ENCODE measurements at places on chromosomes 2 and 18.

GRCh38 chr18:10252952-10253705 lies 201.3 kb upstream of the APCDD1 start:
- DNase-seq, result no peak

- no peak for DNase-seq
These were observed 481.9 kb downstream of the CDH2 start for GRCh38 chr18:27695052-27695451.

DNA sequence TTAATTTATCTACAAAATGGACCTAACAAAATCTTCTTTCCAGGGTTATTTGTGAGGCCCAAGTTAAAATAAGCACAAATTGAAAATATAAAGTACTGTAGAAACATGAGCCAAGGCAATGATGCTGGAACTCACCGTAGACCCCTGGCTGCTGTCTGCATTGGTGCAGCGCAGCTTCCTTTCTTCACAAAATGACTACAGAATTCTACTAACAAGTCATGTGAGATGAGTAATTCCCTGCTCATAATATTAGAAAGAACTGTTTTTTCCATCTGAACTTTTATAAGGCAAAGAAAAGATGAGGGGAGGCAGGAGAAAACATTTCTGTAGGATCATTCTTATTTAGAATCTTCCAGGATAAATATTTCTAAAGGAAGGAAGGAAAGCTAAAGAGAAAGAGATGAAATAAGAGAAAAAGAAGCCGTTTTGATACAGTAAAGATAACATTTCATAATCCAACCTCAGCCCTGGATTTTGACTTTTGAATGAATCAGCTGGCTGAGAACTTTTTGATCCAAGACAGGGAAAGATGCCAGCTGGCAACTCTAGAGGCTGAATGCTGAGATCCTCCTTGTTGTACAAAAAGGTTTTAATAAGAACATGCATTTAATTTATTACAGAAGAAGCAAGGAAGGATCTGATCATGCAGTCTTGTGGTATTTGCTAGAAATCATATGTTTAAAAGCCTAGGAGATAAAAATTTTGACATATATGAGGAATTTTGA lies 183.9 kb upstream of the KLHL14 start:
- peak; percentile 91 for DNase-seq

GRCh38 chr2:25365241-25365640 lies 23.5 kb upstream of the DNMT3A start:
- DNase-seq, result no peak

DNA sequence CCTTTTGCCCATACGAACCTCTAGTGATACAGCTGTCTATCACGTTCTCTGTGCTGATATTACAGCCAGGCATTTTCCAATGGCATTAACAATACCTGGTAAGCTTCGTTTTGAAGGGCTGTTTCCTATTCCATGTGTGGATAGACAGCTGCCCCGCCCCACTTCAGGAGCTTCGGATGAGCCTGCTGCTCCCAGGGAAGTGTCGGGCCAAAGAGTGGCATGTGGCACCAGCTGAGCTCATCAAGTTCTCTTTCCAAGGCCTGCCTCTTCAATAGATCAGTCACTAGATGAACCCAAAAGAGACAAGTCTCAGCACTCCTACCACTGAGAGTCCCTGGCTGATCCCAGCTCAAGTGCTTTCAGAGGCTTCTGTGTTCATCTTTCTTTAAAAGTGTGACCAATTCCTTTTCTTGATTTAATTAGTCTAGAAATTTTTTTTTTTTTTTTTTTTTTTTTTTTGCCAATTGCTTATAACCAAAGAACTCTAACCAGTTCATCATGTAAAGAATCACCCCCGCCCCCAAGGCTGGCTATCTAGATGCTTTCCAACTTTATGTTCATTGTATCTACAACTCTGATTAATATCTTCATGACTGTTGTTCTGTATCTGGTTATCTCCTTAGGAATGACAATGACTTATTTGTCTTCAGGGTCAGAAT lies 46.6 kb downstream of the HDAC4 start:
- DNase-seq, result no peak

DNA sequence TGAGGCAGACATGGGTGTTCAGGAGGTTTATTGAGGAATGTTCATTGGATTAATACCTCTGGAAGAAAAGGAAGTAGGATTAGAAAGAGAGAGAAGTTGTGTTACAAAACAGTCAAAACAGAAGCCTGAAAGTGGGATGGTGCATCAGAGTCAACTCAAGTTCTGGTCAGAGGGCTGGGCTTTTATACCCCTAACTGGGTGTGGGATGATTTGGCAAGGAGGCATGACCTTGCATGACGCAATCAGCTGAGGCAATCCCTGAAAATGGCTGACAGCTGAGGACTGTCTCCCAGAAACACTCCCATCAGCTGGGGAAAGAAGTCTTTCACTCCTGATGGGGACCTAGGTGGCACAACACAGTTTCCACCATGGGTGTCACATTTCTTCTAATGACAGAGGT lies 818.2 kb downstream of the SATB2 start:
- no peak for DNase-seq

DNA sequence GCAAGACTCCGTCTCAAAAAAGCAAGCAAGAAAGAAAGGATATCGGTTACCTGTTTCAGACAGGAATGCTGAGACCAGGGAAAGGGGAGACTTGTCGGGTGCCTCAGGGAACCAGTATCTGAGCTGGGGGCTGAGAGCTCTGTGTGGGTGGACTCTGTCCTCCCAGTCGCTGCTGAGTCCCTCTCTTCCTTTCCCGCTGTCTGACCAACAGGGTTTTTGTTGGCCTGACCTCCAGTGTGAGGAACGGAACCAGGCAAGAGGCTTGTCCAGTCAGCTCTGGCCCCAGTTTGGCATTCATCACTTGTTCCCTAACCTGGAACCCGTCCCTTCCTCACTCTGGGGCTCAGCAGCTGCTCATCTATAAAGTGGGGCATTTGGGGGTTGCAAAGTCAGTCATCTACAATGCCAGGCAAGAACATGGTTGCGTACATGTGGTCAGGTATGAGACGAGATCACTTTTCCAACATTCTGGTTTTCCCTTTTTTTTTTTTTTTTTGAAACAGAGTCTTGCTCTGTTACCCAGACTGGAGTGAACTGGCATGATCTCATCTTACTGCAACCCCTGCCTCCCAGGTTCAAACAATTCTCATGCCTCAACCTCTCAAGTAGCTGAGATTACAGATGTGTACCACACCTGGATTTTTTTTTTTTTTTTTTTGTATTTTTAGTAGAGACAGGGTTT lies 116.4 kb downstream of the PLB1 start:
- no peak for DNase-seq

DNA sequence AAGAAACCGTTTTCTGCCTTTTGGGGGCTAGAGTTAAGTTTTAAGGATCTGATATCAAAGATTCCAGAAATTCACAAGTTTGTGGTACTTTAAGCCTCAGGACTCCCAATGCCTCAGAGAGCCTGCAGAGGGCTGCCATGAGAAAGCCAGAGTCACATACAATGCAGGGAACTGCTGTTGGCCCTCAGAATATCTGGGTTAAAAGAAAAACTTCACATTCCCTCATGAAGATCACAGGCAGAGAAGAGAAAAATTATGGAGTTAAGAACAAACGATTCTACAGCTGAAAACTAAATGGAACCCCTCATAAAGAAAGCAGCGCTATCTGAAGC lies 39.5 kb downstream of the HDAC4 start:
- DNase-seq, result no peak

DNA sequence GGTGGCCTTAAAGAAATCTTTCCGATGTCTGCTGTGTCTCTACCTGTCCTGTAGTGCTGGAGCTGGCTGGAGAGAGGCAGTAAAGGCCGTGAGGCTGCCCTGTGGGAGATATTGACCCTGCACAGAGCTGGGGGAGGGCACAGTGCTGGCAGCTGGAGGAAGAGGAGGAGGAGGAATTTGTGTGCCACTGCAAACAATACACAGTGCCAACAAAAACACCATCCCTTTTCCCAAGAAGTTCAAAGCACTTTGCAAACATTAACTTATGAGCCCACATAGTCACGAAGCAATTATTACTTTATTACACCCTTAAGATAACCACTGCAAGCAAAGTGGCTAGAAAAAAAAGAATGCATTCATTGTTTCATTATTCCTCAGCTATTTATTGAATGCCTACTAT lies 45.0 kb upstream of the CYTIP start:
- DNase-seq, result no peak

- DNase-seq, result no peak
These were observed 79.9 kb upstream of the STK39 start for GRCh38 chr2:168327328-168327727.

GRCh38 chr18:23852236-23853045 lies 162.1 kb upstream of the TTC39C start:
- no peak for DNase-seq

- DNase-seq, result peak; percentile 81
These were observed 411.2 kb downstream of the RND3 start for GRCh38 chr2:150076281-150076680.

- peak; percentile 95 for DNase-seq
These were observed 48.2 kb downstream of the TWIST2 start for GRCh38 chr2:238895891-238896600.

- DNase-seq, result no peak
These were observed 112.9 kb upstream of the TTC27 start for GRCh38 chr2:32514946-32515345.

- no peak for DNase-seq
These were observed 25.7 kb downstream of the CYP27C1 start for GRCh38 chr2:127194447-127194846.

All from fibroblast of mammary gland (primary cell).